Activated naive CD4-positive, alpha-beta T cell (primary cell): ENCODE measurements at places on chromosomes 5 and 9.

DNA sequence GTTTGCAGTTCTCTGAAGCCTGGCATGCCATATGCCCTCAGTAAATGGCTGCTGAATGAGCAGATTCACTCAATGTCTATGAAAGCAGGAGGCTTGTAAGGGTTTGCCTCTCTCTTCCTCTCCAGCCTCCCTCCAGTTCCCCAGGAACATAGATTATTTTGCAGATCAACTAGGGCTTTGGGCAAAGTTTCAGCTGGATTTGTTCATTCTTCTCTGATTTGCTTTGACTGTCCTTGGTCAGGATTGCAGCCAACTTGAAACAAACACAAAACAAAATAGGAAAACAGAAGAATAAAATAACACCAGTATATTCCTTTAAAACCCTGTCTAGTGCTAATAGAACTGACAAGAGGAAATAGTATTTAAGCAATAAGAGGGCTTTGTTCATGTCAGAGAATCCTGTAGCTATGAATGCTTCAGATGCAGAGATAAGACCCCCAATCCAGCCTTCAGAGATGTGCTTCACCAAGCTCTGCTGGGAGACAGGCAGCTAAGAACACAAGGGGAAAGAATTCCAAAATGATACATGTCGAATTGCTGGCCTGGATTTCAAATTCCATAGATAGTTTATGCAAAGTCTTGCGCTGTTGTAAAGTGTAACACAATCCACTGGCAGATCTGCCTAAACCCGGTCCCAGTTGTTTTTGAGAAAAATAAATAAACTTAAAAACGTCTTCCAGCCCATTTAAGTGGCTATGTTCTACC lies 174.3 kb downstream of the PAPPA start:
- DNase-seq = no peak

- no peak for DNase-seq
Measured at GRCh38 chr9:135690836-135691570, 8.3 kb downstream of the SOHLH1 start.

DNA sequence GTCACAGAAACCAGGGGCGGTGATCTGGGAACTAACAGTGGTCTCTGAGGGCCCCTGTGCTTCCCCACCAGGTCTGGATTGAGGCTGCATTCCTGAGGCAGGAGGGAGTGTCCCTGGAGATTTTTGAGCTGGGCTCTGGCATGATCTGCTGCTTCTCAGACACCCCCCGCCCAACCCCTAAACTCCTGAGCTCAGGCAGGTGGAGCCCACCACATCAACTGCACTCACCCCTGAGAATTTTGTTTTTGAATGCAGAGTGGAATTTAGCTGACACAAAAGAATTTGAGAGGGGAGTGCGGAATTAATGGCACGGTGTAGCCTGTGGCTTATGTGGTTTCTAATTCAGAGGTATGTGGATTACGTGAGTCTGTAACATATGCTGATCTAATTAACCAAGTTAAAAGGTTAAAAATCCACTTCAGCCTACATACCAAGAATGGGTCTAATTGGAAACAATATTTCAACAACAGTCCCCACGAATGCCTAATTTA lies 23.9 kb upstream of the CTSL start:
- no peak for DNase-seq

DNA sequence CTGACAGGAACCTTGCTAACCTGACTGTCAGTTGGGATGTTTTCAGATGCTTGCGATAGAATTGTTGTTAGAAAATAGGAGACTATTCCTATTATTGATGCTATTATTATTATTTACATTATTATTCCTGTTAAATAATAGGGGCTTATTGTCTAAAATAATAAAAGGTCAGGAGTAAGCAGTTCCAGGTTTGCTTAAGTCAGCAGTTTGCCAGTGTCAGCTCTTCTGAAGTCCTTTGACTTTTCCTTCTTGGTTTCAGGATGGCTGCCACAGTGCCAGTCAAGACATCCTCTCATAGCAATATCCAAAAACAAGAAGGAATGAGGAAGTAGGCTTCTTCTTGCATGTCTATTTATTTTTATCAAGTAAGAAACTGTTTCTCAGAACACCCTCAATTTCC lies 141.7 kb upstream of the MARCHF11 start:
- no peak for DNase-seq

GRCh38 chr5:108983461-108984092 lies 235.9 kb downstream of the FER start:
- no peak for DNase-seq

- DNase-seq = no peak
Measured at GRCh38 chr5:154370813-154371212, 75.0 kb upstream of the SAP30L start.

- no peak for DNase-seq
Measured at GRCh38 chr9:18474783-18475182, 830 bp downstream of the ADAMTSL1 start.

GRCh38 chr5:169649486-169649885 lies 12.4 kb downstream of the DOCK2 start:
- DNase-seq = no peak

DNA sequence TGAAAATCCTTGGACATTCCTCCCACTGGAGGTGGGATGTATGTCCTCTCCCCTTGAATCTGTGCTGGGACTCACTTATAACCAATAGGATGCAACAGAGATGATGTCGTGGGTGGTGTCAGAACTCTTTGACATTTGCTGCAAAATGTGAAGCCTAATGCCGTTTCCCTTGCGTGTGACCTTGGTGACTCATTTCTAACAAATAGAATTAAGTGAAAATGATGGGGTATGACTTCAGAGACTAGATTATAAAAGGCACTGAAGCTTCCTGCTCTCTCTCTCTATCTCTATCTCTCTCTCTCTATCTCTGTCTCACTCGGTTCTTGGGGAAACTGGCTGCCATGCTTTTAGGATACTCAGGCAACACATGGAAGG lies 126.1 kb upstream of the STC2 start:
- no peak for DNase-seq

DNA sequence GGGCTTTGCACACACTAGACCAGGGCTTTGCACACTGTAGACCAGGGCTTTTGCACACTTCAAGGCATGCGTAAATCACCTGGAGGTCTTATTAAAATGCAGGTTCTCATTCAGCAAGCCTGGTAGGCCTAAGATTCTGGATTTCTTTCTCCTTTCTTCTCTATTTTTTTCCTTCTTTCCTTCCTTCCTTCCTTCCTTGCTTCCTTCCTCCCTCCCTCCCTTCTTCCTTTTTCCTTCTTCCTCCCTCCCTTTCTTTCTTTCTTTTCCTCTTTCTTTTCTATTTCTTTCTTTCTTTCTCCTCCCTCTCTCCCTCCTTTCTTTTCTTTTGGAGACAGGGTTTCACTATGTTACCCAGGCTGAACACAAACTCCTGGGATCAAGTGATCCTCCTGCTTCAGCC lies 24.3 kb upstream of the CNOT6 start:
- no peak for DNase-seq
